ENCODE measurements at places on chromosomes 5 and 9. TPM values are rescaled to one million over a fixed set of nuclear protein-coding genes. Genes with fewer than 3 reads are reported as not detected.

The PCDHGA4 gene
- not detected for total RNA-seq

The ZDHHC11 gene
- 27.7 TPM for total RNA-seq

The LEAP2 gene
- total RNA-seq: 0.47 TPM

The GPX3 gene
- not detected for total RNA-seq

The FAM219A gene
- total RNA-seq: 13.4 TPM

The SYK gene
- total RNA-seq: 7.7 TPM

The SPATA31A3 gene
- total RNA-seq: not detected

DNA sequence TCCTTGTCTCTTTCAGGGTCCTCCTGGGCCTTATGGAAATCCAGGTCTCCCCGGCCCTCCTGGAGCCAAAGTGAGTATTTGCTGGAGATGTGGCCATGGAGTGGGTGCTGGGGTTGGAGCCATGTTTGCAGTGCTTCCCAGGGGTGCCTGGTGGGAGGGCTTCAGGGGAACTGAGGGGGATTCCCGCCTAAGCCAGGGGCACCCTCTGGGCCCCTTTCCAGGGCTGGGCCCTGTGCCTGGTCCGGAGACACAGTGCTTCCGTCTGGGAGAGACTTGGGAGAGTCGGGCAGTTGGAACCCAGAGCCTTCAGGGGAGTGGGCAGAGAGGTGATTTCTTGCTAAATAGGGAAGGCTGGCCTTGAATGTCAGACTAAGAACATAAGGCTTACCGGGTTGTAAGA is 27.7 kb downstream of the COL27A1 start:
- no peak for DNase-seq

DNA sequence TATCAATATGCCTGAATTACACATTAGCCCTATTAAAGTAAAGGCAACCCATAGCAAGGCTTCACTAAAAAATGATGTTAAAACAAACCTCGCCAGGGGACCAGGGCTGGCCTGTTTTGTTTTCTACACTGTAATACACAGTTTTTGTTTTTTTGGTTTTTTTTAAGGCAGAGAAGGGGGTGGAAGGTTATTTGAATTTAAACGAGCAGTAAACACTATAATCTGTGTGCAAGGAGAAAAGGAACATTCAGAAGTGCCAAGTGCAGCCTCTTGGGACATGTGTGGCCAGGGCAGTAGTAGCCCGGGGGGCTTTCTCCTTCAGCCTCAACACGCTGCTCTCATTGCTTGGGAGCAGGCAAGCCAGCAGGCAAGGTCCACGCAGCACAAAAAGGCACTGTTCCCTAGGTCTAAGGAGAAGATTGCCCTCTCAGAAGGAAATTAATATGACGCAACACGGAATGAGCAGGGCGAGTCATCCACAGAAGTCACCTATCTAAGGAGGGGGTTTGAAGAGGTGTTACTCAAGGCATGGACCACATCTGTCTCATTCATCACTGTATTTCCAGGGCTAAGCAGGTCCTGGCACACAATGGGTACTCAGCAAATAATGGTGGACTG is 16.2 kb downstream of the SIL1 start:
- no peak for DNase-seq

DNA sequence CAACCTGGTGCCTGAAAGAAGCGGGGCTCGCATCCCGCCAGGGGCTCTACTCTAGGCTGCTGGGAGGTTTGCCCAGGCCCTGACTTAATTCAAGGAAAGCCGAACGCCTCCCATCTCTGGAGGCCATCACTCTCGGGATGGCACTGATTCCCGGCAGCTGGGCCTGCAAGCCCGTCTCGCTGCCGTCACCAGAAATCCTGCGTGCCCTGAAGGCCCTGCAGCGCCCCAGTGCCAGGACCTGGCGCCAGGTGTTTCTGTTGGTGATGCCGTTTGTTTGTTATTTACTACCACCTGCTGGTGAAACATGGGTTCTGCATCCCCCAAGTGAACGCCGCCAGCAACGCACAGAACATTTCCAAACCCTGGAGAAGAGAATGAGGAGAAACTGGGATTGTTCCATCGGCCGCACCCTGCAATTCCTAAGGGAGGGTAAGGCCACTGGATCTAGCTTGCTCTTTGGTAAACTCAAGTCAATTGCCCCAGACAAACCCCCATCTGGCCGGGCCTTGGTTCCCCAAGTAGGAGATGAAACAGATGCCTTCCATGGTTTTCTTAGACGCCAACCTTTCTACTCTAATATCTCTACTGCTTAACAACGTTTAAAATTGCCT is 77.9 kb downstream of the AK8 start:
- DNase-seq: peak; percentile 48

GRCh38 chr5:170439223-170439943 is 50.2 kb upstream of the KCNMB1 start:
- no peak for DNase-seq

DNA sequence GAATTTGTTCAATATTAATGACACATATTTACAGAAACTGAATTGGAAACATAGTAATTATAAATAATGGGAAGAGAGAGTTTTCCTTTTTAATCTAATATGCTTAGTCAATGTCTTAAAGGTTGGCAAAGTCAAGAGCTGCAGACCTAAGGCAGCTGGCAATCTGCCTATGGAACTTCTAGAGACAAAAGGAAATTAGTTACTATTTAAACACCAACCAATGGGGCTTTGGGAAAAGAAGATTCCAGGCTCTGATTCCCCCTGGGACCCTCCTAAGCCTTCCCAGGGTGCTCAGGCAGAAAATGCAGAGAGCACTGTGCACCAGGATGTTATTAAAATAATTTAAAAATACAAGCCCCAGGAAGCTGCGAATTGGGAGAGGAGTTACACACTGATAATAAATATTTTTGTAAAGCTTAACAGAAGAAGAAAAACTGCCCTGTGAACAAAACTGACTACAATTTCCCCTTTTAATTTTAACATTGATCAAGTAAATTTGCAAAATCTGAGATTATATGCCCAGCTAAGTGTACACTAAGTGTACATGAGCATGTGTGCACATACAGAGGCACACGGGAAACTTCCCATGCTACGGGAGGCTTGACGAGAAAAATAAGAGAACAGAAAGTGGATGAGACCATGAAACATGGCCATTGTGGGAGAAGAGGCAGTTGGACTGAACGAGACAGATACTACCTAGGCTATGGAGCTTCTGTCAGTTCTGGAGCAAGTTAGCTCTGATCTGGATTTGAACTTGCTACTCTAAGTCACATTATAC is 77.4 kb upstream of the ADAMTS16 start:
- no peak for DNase-seq

GRCh38 chr9:126880947-126881332 is 20.5 kb downstream of the ZBTB34 start:
- DNase-seq: no peak

GRCh38 chr5:170307575-170308465 is 10.2 kb upstream of the LCP2 start:
- DNase-seq: no peak

DNA sequence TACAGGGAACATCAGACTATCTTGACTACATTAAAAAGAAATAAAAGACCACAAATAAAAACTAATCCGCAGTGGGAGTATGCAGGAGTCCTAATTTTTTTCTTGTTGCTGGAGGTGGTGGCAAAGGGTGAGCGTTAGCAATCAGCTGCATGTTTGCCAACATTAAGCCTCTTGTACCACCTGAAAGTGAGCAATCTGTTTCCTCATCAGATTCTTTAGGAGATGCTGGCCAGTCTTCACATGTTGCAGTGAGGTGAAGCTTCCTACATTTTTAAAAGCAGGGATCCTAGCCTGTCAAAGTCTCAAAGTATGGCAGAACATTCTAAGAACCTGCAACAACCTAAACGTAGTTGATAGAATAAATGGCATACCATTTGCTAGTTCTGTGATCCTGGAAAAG is 162.2 kb upstream of the MEF2C start:
- DNase-seq: no peak

GRCh38 chr5:57181154-57181553 is 7.3 kb downstream of the GPBP1 start:
- no peak for DNase-seq
